ENCODE measurements at places on chromosomes 3 and 15.

GRCh38 chr3:183435661-183436060, 7.2 kb upstream of the MCF2L2 start:
- DNase-seq: peak; percentile 17

DNA sequence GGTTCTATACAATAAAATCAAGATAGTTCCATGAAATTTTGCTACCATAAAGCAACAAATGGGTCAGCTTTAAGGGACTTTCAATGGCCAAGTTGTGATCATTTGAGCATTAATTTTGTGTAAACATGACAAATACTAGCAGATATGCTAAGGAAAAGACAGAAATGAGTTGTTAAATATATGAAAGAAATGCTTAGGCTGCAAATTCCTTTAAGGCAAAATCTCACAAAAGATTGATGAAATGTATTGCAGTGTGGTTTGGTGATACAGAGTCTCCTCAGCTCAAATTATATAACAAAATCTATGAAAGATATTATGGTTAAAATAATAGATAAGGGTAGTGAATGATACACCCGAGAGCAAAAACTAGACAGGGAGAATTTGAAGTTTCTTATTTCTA, 377.2 kb downstream of the RAP2B start:
- DNase-seq: no peak

DNA sequence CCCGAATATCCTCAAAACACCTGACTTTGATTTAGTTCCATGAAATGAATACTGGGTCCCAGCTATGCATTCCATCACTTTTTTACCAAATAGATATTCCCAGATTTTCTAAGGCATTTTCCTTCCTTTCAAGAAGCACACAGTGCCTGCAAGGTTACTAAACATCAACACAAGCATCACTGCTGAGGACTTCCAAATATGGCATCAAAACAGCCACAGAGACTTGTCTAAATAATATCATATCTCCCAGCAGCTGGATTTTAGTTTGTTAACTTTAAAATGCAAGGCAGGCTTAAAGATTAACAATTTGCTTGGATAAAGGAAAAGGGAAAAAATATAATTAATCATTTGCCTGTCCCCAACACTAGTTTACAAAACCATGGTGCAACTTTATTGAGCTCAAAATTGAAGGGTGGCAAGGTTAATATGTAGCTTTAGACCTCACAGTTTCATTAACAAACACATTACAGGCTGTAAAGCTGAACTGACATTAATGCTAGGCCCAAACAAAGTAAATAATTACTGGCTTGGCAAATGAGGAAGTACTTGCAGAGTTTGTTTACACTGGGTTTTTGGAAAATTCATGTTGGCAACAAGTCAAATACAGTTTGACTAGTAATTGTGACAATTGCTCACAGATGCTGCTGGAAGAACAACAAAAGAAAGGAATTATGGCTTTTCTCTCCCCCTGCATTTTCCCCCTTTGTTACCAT, 401.7 kb upstream of the CDIN1 start:
- no peak for DNase-seq

GRCh38 chr15:76588811-76589747, 252.5 kb downstream of the ISL2 start:
- DNase-seq: no peak

DNA sequence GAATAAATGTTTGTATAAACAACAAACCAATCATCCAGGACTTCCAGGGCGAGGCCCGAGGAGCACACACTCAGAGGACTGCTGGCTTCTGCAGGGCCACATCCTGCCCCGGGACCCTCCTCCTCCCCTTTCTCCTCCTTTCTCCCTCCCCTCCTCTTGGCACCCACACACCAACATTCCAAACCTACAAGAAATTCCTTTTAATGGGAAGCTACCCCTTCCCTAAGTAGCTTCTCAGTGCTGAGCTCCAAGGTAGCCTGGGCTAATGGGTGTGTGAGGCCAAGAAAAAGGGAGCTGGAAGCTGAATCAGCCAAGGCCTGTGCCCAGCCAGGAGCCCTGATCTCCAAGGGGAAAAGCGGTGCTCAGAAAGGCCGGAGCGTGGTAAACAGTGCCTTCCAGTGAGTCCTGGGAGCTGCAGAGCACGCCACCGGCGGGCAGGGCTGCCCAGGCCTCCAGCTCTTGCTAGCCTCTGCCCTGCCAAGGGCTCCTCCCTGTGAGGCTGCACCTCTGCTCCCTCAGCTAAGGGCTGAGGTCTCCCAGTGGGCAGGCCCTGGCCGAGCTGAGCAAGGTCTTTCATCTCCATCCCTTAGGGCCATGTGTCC, 3.9 kb downstream of the ITIH3 start:
- no peak for DNase-seq

DNA sequence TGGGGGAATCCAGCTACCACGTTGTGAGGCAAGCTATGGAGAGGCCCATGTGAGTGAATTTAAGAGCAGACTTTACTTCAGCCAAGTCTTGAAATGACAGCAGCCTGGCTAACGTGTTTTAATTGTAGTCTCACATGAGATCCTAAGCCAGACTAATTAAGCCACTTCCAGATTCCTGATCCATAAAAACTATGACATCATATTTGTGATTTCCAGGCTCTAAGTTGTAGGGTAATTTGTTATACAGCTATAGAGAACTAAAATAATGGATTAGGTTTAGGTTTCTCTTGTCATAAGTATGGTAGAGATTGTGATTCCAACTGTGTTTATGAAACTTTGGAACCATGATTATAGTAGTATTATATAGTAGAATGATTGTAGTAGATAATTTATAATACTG, 329.5 kb downstream of the DOCK3 start:
- no peak for DNase-seq

DNA sequence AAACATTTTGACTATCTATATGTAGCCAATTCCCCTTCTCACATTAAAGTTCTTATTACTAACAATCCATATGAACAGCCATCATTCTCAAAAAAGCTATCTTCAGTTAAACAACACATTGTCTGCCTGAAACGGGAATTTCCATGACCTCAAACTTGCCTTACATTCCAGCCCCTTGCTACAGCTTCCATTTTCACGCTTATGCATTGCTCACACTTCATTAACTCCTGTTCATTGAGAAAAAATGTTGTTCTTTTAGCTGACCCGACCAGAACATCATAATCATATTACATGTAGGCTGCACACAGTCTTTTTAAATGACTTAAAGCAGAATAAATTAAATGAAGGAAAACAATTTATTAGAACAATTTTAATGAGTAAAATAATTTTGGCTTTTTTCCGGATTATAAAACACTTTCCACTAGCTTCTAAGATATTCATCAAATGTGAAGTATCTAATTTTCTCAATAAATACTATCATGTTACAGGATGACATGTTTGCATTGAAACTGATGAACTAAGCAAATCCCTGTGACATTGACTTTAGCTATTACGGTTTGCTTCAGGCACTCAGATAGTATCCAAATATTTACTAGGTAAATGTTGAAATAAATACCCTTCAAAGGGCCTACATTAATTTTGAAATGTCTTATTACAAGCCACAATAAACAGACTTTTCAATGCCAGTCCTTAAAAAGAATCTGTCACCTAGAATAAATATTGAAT, 49.9 kb downstream of the P3H2 start:
- DNase-seq: no peak

DNA sequence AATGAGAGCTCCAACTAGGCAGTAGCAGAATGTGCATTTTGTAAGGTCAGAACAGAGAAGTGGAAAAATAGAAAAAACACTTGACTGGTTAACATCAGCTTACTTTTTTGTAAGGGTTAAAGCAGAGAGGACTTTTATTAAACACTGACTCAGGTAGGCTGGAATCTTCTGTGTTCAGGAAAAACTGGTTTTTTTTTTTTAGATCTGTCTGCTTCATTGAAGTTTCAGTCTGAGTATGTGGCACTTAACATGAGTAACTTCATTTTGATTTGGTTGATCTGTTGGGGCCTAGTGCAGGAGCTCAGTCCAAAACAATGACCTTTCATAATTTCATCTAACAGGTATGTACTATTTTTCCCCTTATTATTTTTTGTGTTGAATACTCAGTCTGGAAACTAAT, 141.1 kb downstream of the DOCK3 start:
- DNase-seq: no peak

DNA sequence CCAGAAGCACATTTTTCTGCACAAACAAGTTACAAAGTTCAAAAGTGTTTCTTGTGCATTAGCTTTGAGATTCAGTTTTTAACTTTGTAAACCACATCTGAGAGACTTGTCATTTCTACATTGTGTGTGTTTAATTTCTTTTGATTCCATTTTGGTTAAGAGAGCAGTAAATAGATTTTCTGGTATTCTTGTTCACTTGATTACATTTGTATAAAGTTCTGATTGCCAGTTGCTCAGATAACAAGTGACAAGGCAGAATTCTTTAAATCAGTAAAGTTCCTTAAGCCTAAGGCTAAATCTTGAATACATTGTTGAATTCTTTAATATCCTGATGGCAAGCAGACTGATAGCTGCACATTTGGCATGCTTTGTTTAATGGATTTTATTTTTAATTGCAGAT, 3.1 kb upstream of the FBXO22 start:
- no peak for DNase-seq

GRCh38 chr3:42904076-42904475, 1.9 kb upstream of the ZNF662 start:
- DNase-seq: no peak

- no peak for DNase-seq
Observed at GRCh38 chr15:89075846-89076245, 12.4 kb upstream of the ABHD2 start.

- peak; percentile 11 for DNase-seq
Observed at GRCh38 chr3:148309390-148310035, 388.2 kb upstream of the AGTR1 start.

- DNase-seq: no peak
Observed at GRCh38 chr3:13539292-13539638, 9.7 kb upstream of the FBLN2 start.

GRCh38 chr3:62942764-62943163, 67.5 kb upstream of the CADPS start:
- no peak for DNase-seq
